A673 (cell line): ENCODE measurements at places on chromosomes 3 and 15. TPM values are rescaled to one million over a fixed set of nuclear protein-coding genes. Genes with fewer than 3 reads are reported as not detected.

DNA sequence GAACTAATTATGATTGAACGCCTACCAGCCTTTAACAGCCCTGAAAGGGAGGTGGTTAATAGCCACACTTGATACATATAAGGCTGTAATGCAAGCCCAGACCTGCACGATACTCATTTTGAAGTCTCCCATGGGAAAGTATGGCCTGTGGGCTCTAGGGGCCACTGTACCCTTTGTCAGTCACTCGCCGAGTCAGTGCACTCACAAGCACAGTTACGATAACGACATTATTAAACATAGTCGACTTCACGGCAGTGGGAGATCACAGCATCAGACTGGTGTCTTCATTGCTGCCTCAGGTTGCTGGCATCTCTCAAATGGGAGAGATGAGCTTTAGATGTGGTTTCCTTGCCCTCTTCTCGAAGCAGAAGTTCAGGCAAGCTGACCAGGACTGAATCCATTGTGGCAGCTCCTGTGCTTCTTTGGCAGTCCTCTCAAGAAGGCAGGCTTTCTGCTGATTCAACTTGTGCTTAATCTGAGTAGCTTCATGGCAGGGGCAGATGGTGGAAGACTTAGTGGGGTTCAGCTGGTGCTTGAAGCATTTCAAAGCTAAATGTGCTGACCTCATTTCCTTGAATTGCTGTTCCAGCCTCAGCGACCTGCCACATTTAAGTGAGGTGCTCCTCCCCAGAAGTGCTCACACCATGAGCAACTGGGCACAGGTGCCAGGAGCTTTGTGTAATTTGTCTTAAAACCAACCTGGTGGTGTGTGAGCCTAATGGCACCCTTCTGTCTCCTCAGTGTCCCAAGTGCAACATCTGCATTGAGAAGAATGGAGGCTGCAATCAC is 15.8 kb upstream of the P4HTM start:
- no peak for DNase-seq

Gene GPR149
- not detected in 2 replicates for total RNA-seq

DNA sequence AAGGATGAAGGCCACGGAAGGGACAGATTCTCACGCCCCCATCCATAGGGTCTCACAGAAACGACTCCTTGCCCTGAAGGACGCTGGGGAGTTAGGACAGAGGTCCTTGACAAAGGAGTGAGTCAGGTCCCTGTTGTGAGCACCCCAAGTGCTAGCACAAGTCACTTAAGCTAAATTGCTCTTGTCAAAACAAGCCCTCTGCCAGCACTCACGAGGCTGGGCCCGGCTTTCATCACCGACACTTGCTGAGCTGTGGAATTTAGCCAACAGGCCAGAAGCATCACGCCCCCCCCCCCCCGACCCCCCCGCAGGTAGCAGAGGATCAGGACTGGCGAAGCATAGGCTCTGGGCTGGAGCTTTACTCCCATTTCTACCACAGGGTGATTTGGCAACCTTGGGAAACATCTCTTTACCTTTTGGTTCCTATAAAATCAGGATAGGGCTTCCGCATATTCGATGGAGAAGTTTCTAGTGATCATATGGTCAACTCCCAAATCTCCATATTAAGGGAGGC is 75.4 kb downstream of the ADCY5 start:
- no peak for DNase-seq

DNA sequence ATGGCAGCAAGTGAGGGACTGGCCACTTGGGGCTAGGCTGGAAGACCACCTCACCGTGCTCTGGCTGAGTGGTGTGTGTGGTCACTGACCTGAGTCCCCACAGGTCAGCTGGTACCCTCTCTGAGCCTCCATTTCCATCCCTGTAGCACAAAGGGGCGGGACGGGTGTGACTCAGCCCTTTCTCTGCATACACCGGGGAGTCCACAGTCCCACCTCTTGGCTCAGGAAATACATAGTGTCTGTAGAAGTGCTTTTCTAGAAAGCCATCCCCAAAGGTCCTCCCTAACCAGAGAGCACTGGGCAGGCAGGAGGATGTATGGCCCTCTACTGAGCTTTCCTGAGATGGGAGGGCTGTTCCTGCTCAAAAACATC is 27.2 kb downstream of the WNT7A start:
- DNase-seq, result no peak

- no peak for DNase-seq
Measured at GRCh38 chr3:177680472-177680821, 483.2 kb upstream of the TBL1XR1 start.

DNA sequence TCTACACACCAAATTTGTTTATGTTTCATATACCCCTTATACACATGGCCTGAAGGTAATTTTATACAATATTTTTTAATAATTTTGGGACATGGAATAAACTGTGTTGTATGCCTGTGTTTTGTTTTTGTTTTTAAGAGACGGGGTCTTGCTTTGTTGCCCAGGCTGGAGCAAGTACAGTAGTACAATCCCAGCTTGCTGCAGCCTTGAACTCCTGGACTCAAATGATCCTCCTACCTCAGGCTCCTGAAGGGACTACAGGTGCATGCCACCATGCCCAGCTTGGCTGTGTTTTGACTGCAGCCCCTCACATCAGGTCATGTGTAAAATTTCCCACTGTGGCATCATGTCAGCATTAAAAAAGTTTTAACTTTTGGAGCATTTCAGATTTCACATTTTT is 18.6 kb downstream of the SETD2 start:
- DNase-seq, result no peak

Gene SH3GL3
- 25.6 and 32.1 TPM in 2 replicates for total RNA-seq

DNA sequence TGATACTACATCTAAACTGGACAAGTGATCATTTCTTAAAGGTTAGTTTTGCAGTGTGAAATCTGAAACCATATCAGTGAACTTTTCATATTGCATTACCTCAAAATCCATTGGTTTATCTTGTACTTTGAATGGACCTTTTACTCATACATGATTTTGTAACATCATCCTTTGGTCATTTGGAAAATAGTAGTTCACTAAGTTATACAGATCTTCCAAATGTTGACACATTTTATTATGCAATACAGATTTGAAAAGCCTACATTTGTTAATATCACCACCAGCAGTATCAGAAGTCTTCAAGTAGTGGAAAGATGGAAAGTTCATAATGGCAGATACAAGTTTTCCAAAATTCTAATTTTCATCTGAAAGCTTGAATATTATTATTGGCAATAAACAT is 64.0 kb upstream of the CDV3 start:
- DNase-seq, result no peak

- no peak for DNase-seq
Measured at GRCh38 chr3:14805961-14806537, 12.7 kb upstream of the FGD5 start.

DNA sequence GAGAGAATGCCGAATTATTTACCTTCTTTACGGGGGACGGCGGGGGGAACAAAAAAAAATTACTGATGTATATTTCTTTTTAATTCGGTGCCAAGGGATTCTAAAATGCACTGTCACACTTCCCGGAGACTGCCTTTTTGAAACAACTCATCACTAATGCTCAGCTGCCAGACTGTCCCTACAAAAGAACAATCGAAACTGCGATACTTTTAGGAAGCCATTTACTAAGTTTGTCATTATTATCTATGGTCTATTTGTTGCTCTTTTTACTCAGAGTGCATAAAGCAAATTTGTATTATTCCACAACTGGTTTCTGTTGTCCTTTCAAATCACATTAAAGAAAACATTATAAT is 60.8 kb downstream of the TM4SF4 start:
- no peak for DNase-seq

DNA sequence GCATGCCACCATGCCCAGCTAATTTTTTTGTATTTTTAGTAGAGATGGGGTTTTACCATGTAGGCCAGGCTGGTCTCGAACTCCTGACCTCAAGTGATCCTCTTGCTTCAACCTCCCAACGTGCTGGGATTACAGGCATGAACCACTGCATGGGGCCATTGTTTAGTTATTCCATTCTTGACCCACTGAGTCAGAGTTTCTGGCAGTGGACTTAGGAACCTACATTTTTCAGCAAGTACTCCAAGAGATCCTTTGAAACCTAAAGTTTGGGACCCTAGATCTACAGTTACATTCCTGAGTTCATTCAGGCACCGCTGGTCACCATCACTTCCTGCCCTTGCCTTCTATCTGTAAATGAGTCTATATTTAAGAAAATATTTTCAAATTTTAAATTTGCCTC is 1.4 kb upstream of the TNFSF10 start:
- no peak for DNase-seq

DNA sequence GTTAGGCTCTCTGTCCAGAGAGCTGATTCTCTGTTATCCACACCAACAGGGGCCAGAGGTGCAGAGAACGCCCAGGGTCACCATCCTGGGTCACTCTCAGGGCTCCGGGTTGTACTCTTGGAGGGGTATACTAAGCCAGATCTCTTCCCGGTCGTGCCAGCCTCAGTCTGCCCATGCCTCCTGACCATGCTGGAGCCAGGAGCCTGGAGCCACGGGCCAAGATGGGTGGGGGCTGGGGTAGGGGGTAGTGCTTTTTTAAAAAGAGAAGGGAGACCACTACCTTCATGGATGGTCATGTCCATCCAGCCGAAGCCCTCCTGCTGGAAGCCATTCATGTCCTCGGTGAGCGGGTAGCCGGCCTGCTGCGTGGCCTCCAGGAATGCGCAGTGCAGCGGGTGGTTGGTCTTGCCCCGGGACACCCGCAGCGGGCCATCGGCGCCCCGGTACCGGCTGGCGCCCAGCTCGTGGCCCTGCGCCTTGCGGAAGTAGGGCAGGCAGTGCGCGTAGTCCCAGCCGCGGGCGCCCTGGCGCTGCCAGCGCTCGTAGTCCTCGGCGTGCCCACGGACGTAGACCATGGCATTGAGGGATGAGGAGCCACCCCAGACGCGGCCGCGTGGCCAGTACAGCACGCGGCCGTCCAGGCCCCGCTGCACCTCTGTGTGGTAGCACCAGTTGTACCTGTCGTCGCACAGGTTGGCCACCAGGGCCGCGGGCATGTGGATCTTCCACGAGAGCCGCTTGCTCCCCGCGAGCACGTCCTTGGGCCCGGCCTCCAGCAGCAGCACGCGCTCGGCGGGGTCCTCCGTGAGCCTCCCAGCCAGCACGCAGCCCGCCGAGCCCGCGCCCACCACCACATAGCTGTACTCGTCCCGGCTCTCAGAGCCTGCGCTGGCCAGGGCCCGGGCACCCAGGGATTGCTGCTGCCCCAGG is 22.9 kb downstream of the CHDH start:
- DNase-seq, result no peak

DNA sequence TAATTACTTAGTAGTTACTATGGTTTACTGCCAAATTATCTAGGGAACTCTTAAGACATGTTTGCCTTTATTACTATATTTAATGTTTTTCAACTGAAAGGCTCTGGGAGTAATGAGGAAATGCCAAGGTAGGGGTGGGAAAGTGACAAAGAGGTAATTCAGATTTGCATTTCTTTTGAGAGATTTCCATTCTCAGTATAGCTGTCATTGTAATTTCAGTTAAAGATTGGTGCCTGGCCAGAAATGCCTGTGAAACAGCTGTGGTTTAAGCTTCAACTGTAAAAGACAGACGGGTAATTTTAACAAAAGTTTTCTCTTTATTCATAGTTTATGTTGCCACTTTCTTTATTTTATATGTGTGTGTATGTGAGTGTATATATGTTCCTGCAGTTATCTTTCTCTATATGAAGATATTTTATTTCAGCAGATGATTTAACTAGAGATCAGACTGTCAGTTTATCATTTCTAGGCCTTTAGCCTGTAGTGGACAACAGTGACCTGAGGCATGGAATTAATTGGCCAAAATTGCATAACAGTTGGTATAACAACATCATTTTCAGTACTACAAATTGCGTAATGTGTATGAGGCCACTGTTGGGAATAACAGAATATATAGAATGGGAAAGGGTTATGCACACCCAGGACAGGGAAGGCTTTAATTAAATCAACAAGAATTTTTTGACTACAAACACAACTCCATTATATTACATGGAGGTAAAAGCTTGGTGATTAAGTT is 119.0 kb downstream of the BBX start:
- DNase-seq, result no peak
